ENCODE measurements at places on chromosomes 2 and 18.

- no peak for DNase-seq
Measured at GRCh38 chr2:208830203-208830602, 423.6 kb downstream of the PTH2R start.

- DNase-seq: no peak
Measured at GRCh38 chr18:2411381-2411960, 159.8 kb downstream of the METTL4 start.

DNA sequence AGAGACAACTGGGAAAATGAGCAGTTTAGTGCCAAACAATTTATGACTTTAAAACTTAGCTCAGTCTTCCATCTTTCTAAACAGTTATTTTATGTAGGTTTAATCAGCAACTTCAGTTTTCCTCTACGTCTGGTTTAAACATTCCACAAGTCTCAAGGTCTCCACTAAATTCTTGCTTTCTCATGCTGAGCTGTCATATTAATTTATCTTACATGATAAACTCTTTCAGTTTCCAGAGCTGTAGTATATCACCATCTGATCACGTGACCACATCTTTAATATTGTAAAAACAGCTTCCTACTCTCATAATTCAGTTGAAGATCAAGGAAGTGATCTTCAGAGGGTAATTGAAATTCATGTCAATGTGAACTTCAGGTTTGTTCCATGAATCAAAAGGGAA is 158.6 kb downstream of the ZNF804A start:
- no peak for DNase-seq

- no peak for DNase-seq
Measured at GRCh38 chr2:187390891-187391290, 57.2 kb downstream of the CALCRL start.

DNA sequence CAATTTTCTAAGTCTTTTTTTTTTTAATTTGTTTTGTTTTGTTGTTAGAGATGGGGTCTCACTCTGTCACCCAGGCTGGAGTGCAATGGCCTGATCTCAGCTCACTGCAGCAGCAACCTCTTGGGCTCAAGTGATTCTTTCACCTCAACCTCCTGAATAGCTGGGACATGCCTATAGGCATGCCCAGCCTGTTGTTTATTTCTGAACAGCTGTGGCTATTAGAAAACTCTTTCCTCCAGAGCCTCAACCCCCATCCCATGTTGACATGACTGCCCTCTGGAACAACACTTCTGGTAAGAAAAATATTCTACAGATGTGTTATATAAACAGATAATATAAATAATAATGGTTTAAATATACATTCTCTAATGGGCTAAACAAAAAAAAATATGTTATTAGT is 44.4 kb upstream of the TWSG1 start:
- DNase-seq: no peak

DNA sequence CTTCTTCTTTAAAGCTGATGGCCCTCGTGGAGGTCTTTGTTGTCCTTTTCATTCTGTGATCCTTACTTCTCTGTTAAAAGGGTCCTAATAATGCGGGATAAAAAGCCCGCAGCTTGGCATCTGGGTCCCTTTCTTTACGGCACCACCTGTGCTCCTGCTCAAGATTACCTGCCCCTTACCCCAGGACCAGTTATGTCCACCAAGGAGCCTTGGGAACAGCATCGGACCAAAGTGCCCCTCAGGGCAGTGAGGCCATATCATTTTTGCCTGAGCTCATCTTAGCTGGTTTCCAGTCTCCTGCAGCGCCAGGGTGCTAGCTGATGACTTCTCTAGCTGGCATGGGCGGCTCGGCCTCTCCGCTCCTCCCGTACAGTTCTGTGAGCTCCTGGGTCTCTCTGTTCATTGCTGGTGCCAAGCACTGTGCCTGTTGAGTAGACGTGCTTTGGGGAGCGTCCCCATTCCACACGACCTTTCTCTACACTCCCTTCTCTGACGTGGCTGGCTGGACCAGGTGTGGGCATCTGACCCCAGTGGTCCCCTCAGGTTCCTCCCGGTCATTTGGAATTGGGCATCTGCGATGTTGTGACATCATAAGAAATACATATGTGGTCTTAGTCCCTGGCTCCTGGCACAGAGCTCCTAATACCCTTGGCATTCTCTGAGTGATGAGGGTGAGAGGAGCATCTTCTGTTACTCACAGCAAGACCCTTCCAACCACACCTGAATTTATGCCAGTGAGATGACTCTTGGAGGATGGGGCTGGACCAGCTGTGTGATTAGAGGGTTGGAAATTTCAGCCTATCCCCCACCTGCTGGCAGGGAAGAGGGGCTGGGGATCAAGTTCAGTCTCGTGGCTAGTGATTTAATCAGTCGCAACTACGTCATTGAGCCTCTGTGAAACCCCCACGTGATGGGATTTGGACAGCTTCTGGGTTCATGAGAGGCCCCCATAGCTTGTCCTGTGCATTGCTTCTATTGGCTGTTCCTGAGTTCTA is 134.2 kb upstream of the HS6ST1 start:
- no peak for DNase-seq

Data from hypothalamus (tissue), 51 donors.